ENCODE measurements at places on chromosomes 2 and 18. TPM values are rescaled to one million over a fixed set of nuclear protein-coding genes. Genes with fewer than 3 reads are reported as not detected.

Gene HDAC4
- total RNA-seq: 19.1 TPM

Gene CPO
- not detected for total RNA-seq

Gene RND3
- not detected for total RNA-seq

Gene ATP6V1B1
- total RNA-seq: not detected

Gene TIGD1
- total RNA-seq: 7.0 TPM

Gene KCNG2
- not detected for total RNA-seq

Gene FIGN
- not detected for total RNA-seq

Gene SPATA3
- total RNA-seq: not detected

Gene QPCT
- total RNA-seq: 3.0 TPM

Gene ANKRD29
- not detected for total RNA-seq

Gene ALKAL2
- not detected for total RNA-seq

Gene ABCB11
- total RNA-seq: not detected

Data from activated naive CD8-positive, alpha-beta T cell treated with anti-CD3 and anti-CD28 coated beads for 36 hours (primary cell).